ENCODE measurements at places on chromosomes 5 and 9.

DNA sequence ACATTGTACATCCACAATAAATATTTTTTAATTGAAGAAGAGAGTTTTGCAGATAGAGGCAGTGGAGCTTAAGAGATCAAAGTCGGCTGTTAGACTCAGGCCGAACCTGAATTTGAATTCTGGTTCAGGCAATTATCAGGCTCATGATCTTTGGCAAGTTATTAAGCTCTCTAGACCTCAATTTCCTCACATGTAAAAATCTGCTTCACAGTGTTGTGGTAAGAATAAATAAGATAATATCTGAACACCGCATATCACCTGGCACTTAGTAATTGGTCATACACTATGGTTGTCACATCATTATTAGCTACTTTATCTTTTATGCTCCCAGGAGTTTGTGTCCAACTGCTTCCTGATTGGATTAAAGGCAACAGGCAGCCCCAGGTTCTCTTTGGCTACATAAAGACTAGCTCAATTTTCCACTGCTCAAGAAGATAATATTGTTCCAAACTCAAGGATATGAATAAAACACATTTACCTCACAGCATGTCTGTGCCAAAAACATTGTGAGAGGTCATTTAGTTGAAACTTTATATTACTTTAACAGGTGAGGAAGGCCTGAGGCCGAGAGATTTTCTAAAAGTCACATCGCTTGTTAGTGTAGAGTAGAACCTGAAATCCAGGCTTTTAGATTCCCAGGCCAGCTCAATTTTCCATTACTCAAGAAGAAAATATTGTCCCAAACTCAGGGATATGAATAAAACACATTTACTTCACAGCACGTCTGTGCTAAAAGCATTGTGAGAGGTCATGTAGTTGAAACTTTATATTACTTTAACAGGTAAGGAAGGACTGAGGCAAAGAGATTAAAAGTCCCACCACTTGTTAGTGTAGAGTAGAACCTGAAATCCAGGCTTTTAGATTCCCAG lies 289.2 kb upstream of the PTGER4 start:
- DNase-seq: no peak

- DNase-seq: no peak
Measured at GRCh38 chr9:110918316-110919049, 119.8 kb downstream of the LPAR1 start.

GRCh38 chr9:94269264-94269663 lies 10.2 kb downstream of the ZNF169 start:
- DNase-seq: no peak

- DNase-seq: no peak
Measured at GRCh38 chr5:40877371-40877988, 31.8 kb upstream of the C7 start.

DNA sequence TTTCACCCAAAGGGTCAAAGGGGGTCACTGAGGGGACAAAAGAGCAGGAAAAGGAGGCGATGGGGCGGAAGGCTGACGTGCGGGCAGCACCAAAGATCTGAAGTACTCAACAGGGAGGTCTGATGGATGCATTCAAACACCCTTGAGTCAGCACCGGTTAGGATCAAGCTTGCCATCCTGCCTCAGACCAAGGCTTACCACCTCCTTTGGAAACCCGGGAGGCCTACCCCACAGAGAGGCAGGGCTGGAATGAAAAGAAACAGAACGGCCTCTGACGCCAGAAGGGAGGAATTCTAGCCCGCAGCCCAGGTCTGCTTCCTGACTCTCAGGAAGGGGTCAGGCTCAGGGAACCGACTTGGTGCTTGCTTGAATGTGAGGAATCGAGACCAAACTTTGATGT lies 125.6 kb downstream of the PAPPA start:
- DNase-seq: no peak
